ENCODE measurements at places on chromosomes 4 and X.

DNA sequence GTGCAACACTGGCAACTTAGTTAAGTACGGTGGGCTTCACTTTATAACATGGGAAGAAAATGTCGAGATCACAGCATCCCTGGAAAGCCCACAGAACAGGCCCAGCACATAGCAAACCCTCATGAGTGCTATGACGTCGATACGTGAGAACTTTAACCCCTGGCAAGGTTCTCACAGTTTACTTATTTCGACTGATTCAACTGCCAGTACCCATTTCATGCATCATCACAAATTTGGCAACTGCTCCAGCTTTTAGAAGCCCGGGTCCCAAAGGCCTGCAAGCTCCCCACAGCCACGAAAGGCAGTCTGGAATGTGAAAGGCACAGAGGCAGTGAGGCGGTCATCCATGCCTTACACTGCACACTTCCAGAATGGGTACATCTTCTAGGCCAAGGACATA is 41.2 kb downstream of the RELL1 start:
- no peak for DNase-seq

GRCh38 chr4:5050520-5051277 is 581 bp upstream of the STK32B start:
- peak; percentile 88 for DNase-seq

GRCh38 chr4:123093236-123093635 is 170.8 kb upstream of the NUDT6 start:
- DNase-seq = no peak

DNA sequence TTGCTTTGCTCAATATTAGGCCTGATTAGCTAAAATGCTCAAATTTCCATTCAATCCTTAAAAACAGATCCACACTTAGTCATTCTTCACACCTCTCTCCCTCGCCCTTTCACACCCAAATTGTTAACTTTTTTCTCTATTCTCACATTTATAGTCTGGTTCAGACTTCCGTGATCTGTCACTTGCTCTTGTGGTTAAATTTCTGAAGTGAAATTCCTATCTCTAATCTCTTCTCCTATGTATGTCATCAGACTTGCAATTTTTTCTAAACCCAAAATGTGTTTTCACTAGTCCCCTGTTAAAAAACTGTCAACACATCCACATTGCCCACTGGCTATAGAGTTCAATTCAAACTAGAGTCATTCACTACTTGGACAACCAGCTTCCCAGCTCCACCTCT is 63.2 kb downstream of the SNCA start:
- DNase-seq = no peak

GRCh38 chr4:54840992-54841768 is 183.4 kb downstream of the KIT start:
- peak; percentile 71 for DNase-seq

DNA sequence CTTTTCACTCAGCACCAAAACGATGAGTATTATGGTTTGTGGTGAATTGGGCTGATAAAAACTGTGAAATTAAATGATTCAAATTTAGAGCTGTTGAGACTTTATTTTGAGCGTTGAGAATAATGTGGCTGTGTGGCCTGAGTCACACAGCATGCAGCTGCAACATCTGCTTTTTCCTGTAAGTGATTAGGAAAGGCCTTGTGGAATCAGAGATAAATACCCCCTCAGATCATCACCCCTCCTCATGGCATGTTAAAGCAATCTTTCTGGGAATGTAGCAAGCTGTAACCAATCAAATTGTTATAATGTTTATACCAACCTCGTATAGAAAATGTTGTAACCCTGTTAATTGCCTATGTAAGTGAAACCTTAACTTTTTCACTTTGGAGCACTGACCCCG is 90.0 kb upstream of the GRPR start:
- peak; percentile 10 for DNase-seq

- DNase-seq = no peak
These were observed 25.5 kb downstream of the MOB1B start for GRCh38 chr4:70927502-70928137.

GRCh38 chr4:76600447-76600846 is 165.4 kb downstream of the SHROOM3 start:
- DNase-seq = no peak

GRCh38 chrX:153774576-153775292 is 6.1 kb upstream of the SRPK3 start:
- DNase-seq = no peak

GRCh38 chrX:69109706-69110105 is 55.5 kb downstream of the PJA1 start:
- DNase-seq = peak; percentile 93
